ENCODE measurements at places on chromosomes 3 and 15.

DNA sequence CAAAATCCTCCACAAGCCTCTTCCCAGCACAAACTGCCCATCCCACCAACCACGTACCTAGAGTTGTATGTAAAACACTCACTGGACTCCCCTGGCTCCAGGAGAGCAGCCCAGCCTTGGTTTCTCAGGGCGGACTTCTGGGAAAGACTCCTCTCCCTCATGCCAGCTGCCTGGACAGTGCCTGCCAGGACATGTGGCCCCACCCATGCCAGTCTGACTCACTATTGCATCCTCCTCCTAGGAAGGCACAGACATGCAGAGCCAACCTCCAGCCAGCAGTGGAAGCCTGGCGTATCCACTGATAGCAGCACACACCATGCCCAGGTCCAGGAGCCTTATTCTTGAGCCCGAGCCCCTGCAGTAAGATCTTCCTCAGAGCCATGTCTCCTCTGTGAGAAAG, 8.6 kb downstream of the PKM start:
- no peak for DNase-seq

DNA sequence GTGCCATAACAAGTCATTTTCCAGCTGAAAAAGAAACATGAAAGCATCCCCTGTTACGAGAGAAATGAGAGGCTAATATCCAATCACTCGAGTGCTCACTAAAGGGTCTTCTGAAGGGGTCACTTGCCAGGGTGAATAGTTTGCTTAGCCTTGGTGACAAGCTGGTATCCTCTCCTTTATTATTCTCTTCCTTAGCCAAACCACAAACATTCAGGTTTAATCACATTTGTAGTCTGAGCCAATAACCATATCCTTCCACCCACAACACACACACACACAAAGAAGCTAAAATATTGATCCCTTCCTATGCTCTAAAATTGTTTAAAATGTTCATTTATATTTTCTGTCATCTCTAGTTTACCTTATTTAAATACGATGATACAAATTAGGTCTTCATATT, 240.5 kb upstream of the TMCO5A start:
- DNase-seq, result no peak

DNA sequence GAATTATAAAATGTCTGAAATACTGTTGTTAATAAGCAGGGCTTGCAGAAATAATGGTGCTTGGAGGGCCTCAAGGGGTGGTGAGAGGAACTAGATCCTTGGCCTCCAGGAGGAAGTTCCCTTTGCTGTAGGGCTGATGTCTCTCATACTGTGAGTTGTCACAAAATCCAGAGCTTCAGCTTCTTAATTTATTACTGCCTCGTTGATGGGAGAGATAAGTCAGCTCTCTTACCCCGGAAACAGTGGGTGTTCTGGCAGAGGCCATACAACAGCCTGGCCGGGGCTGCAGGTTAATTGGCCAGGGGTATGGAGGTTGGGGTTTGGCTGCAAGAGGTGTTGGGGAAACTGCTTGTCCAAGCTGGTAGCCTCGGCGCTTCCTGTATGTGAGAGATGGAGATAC, 15.5 kb downstream of the MAPKAPK3 start:
- no peak for DNase-seq

DNA sequence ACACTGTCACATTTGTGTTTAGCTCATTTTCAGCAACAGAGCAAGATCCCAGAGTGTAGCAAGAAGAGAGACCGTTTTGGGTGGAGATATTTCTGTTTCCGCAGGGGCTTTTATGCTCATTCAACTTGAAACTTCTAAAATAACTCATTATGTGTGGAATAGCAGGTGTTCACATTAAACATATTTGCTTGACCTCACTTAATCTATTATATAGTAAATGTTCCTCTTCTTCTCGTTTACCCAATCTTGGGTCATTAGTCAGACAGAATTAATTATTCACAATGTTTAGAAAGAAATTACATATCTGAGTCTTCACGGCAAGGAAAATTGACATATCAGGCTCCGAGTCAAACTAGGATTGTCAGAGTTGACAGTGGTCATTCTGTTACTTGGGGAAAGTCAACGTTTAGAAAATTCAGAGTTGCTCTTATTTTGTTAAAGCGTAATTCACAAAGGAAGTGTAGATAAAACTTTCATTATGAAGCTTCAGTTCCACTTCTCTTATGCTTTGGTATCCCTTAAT, 222.9 kb downstream of the TPRG1 start:
- DNase-seq, result no peak

- no peak for DNase-seq
Measured at GRCh38 chr3:24709956-24710355, 215.3 kb upstream of the THRB start.

GRCh38 chr3:50603261-50604109, 8.1 kb downstream of the CISH start:
- DNase-seq, result no peak

GRCh38 chr15:48579945-48580671, 65.4 kb downstream of the FBN1 start:
- DNase-seq, result no peak

GRCh38 chr3:31529421-31529820, 3.3 kb upstream of the STT3B start:
- no peak for DNase-seq

- DNase-seq, result no peak
Measured at GRCh38 chr3:185153171-185153771, 411 bp upstream of the C3orf70 start.

GRCh38 chr3:42216302-42216701, 49.7 kb downstream of the CCK start:
- no peak for DNase-seq

- DNase-seq, result no peak
Measured at GRCh38 chr3:90136456-90137191, 1029.2 kb downstream of the EPHA3 start.

GRCh38 chr3:72702390-72702789, 145.9 kb downstream of the SHQ1 start:
- no peak for DNase-seq

DNA sequence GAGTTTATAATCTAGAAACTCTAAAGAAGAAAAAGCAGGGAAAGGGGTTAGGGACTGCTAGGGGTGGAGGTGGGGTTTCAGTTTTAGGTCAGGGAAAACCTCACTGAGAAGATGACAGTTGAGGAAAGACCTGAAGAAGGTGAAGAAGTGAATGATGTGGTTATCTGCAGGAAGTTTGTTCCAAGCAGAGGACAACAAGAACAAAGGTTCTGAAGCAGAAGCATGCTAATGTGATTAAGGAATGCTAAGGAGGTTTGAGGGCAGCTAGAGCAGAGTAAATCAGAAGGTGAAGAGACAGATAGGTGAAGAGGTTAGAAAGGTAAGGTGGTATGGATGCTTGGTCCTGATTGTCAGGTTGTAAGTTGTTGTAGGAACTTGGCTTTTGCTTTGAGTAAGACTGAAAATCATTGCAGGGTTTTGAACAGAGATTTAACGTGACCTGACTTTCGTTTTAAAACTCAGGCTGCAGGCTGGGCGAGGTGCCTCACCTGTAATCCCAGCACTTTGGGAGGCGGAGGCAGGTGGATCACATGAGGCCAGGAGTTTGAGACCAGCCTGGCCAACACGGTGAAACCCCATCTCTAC, 8.6 kb downstream of the OXSR1 start:
- DNase-seq, result no peak

DNA sequence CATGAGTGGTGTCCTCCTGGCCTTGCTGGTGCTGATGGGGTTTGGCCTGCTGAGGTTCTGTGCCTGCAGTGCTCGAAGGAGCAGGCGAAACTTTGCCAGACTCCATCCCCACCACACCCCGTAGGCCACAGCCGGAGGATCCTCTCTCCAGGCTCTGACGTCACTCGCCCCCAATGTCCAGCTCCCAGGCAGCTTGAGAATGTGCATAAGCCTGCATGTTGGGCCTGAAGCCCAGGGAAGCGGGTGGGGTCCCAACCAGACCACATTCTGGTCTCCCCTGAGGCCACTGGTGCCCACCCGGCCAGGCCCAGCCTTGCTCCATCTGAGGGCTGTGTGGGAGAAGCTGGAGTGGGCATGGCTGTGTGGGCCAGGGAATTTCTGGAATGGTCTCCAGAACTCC, 109.8 kb downstream of the ASB7 start:
- no peak for DNase-seq

GRCh38 chr3:81923038-81923437, 161.6 kb upstream of the GBE1 start:
- DNase-seq, result no peak

GRCh38 chr3:100047455-100048141, 66.7 kb downstream of the FILIP1L start:
- DNase-seq, result no peak

GRCh38 chr3:161415506-161416231, 44.4 kb upstream of the SPTSSB start:
- DNase-seq, result no peak

DNA sequence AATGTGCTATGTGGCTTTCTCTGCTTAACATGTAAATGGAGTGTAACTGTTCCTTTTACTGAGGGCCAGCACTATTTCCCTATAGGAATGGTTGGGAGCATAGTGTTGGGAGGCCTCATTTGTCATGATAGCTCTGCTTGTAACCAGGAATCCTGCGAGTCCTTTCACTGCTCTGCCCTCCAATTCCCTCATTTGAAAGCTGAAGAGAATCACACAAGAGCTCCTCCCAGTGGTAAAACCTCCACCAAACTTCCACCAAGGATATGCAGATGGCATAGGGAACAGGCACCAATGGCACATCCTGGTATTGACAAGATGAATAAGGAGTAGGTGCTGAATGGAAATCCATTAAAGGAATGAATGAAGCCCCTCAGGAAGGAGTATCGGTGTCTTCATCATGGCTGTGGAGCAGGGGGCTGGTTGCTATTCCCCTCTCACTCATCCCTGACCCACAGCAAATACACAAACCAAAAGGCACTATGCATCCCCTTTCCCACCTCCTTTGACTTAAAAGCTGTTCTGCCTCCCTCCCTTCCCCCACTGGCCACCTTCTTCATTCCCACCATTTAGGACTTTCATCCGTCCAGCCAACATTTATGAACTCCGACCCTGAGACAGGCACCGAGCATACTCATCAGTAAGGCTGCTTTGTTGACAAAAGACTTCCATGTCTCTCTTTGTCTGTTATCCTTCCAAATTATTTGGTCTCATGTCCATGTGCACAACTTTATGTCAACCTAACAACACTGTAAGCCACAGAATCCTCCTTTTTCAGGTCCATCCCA, 560.8 kb downstream of the FOXP1 start:
- DNase-seq, result no peak

- no peak for DNase-seq
Measured at GRCh38 chr3:151579571-151580270, 118.9 kb upstream of the IGSF10 start.

DNA sequence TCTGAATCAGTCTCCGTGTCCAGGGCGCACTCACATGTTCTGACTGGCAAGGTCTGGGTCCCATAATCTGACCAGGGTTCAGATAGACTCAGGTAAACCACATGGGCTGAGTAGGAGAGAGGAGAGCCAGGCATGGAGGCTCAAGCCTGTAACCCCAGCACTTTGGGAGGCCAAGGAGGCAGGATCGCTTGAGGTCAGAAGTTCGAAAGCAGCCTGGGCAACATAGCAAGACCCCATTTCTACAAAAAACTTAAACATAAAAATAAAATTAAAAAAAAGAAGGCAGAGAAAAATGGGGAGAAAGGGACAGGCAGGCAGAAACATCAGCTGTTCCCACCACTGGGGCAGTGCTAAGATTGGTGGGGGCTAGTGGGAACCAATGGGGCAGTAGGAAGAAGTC, 5.4 kb downstream of the TMEM43 start:
- no peak for DNase-seq
